ENCODE measurements at places on chromosomes 5 and 9.
A peak's percentile ranks its signal among the peaks of the same experiment; 100 is the strongest.

DNA sequence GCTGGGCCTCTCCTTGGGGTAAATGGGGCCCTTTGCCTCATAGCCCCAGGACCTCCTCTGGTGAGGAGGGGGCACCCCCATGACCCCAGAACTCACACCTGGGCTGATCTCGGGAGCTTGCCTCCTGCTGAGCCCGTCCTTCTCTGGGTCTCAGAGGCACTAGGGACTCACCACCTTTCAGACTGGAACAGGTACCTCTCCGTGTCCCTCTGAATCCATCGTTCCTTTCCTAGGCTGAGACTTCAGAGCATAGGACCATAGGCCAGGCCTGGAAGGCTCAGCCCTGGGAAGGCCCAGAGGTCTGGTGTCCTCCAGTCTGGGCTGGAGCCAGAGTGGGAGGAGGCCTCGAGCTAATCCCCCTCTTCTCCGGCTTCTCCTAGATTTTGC is 97.9 kb downstream of the CACNA1B start:
- DNase-seq: no peak

- DNase-seq: no peak
These were observed 39.8 kb downstream of the WDR41 start for GRCh38 chr5:77452351-77452750.

DNA sequence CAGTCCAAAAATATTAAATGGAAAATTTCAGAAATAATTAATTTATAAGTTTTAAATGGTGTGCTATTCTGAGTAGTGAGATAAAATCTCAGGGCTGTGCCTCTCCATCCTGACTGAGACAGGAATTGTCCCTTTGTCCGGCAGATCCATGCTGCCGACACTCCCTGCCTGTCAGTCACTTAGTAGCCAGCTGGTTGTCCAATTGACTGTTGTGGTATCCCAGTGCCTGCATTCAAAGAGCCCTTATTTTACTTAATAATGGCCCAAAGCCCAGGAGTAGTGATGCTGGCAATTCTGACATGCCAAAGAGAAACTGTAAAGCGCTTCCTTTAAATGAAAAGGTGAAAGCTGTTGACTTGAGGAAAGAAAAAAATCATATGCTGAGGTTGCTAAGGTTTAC is 157.5 kb downstream of the ENC1 start:
- DNase-seq: no peak

DNA sequence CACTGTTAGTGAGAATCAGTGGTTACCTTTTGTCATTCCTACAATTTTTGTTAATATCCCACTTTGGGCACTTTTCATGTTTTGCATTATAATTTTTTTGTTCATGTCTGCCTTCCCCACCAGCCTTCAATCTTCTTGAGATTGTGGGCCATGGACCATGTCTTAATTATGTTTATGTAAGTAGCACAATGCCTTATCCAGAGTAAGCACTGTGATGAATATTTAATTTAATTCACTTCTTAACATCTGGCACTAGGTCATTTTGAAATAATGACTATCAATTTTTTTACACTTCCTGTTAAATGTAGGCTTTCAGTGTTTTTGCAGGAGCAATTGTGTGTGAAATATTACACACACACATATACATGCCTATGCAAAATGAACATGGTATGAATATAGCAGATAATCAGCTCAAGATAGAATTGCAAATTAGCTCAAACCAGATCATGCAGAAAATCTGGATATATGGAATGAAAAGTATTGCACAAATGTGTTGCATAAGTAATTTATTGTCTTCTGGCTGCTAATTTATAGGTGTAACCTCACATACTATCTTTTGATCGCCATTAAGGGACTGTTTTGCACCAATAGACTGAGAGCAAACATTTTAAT is 5.3 kb upstream of the SHOC1 start:
- DNase-seq: no peak

GRCh38 chr5:935510-936084 is 42.9 kb downstream of the TRIP13 start:
- DNase-seq: no peak

DNA sequence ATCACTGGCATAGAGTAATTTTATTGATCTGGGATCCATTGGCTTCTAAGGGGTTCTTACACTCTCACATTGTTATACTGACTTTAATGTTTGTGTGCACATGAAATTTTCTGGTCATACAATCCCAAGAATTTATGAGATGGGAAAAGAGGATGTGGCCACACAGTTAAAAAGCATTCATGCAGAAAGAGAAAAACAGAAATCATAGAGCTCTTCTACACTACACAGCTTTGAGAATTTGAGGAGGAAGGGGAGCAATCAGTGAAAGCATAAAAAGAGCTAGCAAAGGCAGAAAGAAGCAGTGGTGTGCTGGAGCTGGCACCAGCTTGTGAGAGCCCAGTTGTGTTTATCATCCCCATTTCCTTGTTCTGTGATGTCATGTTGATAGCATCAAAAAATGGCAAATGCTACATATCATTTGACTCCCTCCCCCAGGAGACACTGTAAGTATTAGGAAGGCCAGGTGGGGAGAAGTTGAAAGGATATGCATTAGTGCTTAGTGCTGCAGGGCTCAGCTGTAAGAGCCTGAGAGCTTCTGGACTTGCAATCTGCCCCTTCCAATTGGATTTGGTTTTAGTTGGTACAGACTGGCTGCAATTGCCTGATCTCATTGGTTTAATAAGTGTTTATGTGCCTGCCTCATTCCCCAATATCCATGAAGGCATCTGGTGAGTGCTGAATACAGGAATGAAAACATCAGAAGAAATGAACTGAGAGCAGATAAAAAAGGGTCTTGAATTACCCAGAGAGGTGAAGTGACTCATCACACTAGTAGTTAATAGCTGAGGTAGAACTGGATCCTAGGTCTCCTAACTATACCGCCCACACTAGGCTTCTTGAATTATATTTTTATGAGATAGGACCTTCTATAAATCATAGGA is 30.9 kb downstream of the RHOBTB3 start:
- no peak for DNase-seq

GRCh38 chr5:170546282-170546681 is 42.5 kb downstream of the KCNIP1 start:
- DNase-seq: peak; percentile 5

GRCh38 chr9:76896035-76896434 is 9.9 kb downstream of the PRUNE2 start:
- DNase-seq: no peak
